ENCODE measurements at places on chromosomes 11 and 22.

DNA sequence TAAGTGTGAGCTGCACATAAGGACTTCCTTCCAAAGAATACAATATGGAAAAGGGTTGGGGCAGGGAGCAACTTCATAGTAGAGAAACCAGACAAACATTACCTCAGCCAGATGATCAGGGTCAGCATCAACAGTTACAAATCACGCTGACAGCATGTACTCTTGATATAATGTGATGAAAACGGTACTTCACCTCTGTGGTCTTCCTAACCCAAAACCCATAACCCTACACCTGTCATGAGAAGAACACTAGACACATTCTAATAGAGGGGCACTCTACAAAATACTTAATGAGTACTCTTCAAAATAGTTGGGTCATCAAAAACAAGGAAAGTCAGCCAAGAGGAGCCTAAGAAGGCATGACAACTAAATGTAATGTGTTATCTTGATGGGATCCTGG lies 43.9 kb downstream of the RRAS2 start:
- no peak for DNase-seq

- DNase-seq = no peak
Observed at GRCh38 chr11:128422576-128423370, 164.6 kb downstream of the ETS1 start.

DNA sequence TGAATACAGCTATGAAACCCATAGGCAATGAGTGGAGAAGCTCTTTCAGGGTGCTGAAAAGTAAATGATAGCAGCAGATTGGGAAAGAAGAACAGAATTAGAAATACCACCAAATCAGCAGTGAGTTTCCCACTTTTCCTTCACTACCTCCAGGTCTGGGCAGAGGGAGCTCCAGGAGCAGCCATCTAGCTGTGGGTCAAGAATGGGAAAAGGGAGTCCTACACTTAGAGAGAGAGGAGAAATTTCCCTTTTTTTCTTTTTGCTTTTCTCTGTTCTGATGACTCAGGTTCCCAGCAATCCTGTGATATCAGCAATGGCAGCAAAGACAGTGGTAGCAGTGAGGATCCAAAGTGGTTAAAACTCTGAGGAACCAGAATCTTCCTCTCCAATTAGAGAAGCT lies 263.9 kb downstream of the NXPE2 start:
- no peak for DNase-seq

DNA sequence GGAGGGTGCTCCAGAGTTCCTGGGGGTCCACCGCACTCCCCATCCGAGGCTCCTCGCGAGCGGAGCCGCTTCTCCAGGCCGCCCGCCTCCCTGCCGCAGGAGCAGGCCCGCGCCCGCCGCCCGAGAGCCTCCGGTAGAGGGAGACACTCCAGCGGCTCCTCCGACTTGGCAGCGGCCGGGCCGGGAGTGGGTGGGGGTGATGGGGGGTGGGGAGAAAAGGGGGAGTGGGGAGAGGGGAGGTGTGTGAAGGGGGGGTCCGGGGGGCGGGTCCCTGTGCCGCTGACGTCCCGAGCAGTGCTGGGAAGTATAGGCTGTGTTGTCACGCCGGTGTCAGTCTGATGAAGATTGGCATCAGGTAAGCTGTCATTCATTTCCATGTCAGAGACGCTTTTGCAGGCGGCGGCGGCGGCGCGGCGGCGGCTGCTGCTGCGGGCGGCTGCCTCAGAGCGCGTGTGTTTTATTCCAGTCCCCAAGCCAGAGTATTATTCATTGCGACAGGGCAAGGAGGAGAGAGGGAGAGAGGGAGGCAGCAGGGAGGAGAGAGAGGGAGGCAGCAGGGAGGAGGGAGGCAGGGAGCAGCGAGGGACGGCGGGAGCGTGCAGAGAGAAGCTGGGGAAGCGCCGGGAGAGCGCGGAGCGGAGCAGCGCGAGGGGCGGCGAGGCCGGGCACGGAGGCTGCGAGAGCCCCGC lies at the start of gene PKNOX2:
TSS of gene PKNOX2 (plus strand) at position 330 of the 689 bp plus-strand sequence. CDS start 186,555 bp downstream, outside the sequence.
- peak; percentile 89 for DNase-seq

DNA sequence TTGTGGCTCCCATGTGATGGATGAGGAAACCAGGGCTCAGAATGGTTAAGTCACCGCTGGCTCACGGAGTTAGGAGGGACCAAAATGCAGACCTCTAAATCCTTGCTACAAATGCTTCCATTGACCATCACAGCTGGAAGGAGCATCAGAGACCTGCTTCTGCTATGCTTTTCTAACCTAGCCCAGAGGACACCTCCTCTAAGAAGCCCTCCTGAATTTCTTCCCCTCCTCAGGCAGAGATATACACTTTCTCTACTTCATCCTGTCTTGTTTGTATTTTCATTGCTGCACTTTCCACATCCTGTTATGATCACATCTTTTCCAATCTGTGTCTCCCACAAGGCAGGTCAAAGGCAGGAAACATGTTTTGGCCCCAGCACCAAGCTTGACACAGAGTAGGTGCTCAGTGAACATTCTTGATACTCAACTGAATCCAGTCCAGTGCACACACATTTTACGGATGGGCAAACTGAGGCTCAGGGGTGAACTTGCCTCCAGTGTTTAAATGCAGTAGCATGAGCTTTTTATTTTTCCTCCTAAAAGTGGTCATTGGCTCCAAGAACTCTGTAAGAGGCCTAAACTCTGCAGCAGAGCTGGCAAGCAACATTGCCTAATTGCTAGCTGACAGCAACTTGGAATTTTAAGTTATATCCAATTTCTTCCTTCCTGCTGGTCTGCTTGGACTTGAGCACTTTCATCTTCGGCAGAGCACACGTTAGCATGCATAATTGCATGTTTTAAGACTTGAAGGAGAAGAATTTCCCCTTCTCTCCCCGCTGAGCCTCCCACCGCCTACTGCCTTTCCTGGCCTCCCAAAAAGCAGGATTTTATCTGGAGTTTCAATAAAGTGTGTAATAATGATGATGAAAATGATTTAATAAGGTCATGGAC lies 12.7 kb downstream of the SCUBE1 start:
- DNase-seq = no peak

DNA sequence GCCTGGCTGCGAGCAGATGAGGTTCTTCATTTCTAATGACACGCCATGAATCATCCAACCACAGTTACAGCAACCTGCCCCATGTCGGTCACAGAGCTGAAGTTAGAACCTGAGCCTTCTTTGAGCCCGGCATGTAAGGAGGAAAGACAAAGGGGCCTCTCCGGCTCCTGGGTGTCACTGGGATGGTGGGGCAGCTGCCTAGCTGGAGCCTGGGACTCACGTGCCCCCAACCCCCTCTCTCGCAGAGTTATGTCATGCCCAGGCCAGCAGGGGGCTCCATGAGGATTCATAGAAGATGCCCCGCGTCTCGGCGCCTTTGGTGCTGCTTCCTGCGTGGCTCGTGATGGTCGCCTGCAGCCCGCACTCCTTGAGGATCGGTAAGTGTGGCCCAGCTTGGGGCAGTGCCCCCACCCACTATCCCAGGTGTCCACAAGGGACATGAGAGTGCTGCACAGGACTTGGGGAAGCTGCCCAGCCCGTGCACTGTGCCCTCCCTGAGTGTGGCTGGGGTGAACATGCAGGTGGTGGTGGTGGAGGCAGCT lies 148.5 kb downstream of the GRIK4 start:
- no peak for DNase-seq

DNA sequence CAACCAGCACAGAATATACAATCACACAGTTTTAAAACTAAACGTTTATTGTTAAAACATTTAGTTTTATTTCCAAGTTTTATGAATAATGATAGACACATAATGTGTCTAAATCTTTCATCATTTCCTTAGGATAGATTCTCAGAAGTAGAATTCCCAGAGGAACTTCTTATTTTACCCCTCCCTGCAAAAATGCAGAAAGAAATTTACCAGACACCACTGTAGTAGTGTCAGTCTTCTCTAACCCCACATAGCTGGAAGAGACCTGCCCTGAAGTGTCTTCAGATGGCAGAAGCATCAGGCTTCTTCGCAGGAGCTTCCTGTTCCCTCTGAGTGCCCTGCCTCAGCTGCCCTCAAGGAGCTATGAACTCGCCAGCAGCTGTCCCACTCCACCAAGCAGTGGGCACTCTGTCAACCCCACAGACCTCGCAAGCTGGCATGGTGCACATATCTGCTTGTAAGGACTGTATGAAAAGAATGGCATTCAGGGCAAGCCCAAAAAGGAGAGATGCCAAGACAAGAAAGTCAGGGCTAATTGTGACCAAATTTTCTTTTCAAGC lies 28.5 kb upstream of the PAK1 start:
- DNase-seq = peak; percentile 11

GRCh38 chr22:39748877-39749276 lies 144.7 kb downstream of the ENTHD1 start:
- no peak for DNase-seq

- no peak for DNase-seq
Observed at GRCh38 chr22:44782363-44782963, 30.1 kb downstream of the ARHGAP8 start.

DNA sequence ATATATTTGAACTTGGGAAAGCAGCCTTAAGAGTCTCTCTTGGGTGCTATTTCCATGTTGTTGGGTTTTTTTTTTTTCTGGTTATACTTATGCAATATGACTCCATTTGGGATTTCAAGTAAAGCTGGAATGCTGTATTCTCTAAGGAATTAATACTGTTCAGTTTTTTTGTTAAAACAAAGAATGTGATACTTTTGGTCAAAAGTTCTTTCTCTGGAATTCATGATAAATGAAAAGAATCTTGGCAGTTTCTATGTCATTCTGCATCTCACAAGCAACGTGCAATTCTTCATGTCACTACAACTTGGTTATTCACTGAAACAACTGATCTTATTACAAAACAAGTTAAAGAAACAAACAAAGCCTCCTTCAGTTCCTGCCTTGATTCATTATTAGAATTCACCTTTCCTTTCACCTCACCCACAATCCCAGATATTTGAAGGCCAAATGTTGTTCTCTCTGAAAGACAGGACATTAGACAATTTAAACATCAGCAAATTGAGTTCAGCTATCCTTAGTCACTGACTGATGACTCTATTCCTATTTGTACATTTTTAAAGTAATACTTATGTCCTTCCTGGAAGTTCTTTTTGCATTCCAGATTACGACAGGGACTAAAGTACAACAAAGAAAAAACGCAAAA lies 176.2 kb downstream of the SBF2 start:
- DNase-seq = peak; percentile 26

Measured in hindlimb muscle (tissue), 1 donor.